ENCODE measurements at places on chromosomes 2 and 18.
A peak's percentile ranks its signal among the peaks of the same experiment; 100 is the strongest.

- no peak for DNase-seq
Observed at GRCh38 chr2:8281950-8282857, 399.7 kb upstream of the ID2 start.

DNA sequence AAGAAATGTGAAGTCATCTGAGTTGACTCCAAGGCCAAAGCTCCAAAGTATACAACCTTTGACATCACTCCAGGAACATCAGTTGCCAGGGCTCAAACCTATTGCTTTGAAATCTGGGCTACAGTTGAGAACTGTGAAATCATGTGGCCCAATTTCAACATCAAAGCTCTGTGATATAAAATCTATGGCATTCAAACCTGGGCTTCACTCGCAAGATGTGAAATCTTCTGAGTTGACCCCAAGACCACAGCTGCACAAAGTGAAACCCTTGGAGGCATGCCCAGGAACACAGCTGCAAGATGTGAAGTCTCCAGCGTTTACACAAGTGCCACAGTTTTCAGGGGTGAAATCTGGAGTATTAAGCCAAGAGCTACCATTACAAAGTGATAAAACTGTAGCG lies 9.4 kb upstream of the ZNF512 start:
- DNase-seq = peak; percentile 9

GRCh38 chr2:46435353-46435752 lies 44.0 kb upstream of the TMEM247 start:
- no peak for DNase-seq

GRCh38 chr2:164975891-164976290 lies 20.6 kb upstream of the SLC38A11 start:
- DNase-seq = no peak

- DNase-seq = no peak
Observed at GRCh38 chr2:3639653-3640052, 18.3 kb upstream of the ALLC start.

DNA sequence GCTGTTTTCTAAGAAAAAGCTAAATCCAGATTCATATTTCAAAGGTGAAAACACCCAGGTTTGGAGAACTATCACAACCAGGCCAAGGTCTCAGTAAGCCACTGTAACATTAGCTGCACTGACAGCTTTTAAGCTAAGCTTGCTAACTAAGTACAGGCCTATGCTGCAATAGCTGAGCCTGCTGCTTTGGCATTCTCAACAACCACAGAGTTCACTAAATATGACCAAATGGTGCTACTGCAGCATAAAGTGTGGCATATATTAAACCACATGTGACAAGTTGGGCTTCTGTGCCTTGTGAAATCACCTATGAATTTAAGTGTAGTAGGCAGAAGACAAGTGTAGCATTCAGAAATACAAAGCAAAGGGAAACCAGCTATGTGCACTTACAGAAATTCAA lies 206.7 kb downstream of the TCF4 start:
- peak; percentile 95 for DNase-seq

- no peak for DNase-seq
Observed at GRCh38 chr2:235085476-235085875, 133.7 kb downstream of the SH3BP4 start.

- DNase-seq = no peak
Observed at GRCh38 chr18:56517761-56518160, 120.6 kb downstream of the TXNL1 start.

GRCh38 chr2:26727641-26728561 lies 35.4 kb downstream of the KCNK3 start:
- DNase-seq = peak; percentile 19

DNA sequence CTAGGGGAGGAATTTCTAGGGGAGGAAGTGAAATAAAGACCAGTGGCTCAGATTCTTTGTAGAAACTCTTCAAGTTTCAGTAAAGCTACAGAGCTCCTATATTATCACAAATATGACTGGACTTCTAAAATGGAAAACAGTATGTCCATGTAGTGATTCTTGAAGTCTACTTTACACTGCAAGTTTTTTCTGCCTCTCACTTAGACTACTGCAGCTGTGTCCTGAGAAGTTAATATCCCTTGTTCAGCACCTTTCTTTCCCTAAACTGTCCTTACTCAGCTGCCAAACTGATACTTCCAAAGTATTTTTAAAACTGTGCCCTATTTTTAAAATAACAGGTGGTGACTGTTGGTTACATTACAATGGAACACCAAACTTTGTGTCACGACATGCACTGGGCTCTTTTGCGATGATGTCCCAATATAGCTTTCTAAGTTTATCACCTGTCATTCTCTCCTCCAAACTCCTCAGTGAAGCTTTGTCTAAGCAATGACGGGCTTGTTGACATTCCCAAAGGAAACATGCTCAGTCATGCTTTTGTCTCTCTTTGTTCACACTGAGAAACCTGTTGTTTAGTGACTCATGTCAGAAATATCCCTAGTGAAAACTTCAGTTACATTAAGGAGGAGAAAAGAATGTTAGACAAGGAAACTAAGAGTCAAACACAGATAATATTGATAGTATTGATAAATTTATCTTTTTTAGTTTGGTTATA lies 341.1 kb downstream of the ARL6IP6 start:
- peak; percentile 9 for DNase-seq

GRCh38 chr2:43894743-43895142 lies 56.0 kb downstream of the ABCG8 start:
- DNase-seq = no peak

DNA sequence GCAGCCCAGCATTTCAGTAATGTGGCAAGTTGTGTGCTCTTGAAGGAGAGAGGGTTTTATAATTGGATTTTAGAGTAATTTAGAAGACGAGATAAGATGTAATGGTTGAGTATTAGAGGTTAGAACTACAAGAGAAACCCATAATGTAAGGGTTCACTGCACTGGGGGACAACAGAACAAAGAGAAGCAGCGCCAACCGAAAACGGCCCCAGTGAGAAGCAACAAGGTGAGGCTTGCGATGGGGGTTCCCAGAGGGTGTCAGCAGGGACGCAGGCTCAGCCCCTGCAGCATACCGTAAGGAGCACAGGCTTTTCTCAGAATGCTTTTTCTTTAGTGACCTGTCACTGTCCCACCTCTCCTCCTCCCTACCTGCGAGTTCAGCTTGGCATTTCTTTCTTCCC lies 183.9 kb upstream of the ETAA1 start:
- no peak for DNase-seq

GRCh38 chr2:216235896-216236295 lies 126.7 kb downstream of the XRCC5 start:
- no peak for DNase-seq

DNA sequence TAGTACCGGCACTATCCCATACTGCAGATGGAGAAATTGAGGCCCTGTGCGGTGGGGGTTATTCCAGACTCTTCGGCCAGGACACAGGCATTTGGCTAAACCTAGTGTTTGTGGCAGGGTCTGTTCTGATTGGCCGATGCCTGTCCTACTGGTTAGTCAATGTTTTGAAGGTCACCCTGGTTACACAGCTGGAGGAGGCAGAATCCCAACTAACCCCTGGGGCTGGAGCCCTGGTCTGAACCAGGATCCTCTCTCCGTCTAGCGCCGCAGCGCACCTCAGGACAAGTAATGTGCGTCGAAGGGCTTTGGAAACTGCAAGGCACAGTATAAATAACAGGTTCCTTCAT lies 19.4 kb downstream of the TEX44 start:
- no peak for DNase-seq

DNA sequence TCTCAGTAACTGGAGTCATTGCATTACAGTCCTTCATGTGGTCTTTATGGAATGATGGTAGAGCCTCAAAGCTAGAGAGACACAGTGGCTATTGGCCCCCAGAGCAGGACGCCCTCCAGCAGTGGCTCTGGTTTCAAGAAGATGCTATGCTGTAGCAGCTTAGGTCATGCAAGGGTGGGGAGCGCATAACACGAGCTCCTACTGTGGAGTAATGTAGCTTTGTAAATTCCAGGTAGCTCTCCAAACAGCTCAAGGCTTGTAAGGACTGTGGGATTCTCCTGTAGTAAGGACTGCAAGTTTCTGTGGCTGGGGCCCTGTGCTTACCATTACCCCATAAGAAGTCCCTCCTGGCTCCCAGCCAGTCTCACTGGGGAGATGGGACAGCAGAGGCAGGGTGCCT lies 15.6 kb downstream of the APLF start:
- no peak for DNase-seq

- peak; percentile 53 for DNase-seq
Observed at GRCh38 chr2:38515155-38516074, 87.3 kb downstream of the HNRNPLL start.

- DNase-seq = no peak
Observed at GRCh38 chr18:13564579-13564978, 161.8 kb downstream of the FAM210A start.

DNA sequence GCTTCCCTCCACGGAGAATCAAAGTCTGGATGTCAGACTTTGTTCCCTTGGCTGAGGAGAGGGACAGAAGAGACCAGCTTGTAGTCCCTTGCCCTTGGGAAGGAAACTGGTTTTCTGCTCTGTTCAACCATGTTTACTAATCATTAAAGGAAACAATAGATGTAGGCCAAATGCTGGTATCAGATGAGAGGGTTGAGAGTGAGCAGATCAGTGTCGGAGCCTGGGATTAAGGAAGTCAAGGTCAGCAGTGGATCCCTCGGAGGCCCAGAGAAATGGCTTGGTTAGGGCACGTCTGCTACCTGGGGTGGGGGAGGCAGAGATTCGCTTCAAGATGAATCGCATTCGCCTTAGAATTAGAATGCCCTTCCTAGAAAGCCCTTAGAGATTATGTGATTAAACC lies 109.1 kb downstream of the MYCN start:
- no peak for DNase-seq

DNA sequence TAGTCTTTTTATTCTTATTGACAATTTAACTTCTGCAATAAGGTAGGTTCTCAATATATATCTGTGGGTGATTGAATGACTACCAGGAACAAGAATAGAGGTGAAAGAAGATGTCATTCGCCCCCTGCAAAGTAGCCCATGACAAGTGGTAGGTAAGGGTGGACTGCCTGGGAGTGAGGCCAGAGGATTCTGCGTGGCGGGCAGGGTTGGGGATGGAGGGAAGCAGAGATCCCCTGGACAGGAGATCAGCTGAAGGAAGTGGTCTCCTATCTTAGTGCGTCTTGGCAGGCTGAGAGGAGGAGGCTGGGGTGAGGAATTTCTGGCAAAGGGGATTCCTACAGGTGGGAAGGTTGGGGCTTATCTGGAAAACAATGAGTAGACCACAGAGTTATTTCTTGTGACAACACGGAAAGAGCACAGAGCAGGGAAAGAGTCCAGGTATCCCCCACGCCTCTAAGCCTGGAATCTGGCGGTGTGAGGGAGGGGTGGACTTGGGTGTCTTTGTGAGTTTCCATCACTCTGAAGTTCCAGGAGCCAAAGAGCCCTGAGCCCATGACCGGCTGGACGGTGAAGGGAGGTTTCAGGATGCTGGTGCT lies 21.5 kb upstream of the MYCN start:
- no peak for DNase-seq

- peak; percentile 23 for DNase-seq
Observed at GRCh38 chr2:133061874-133062593, 392.0 kb upstream of the LYPD1 start.

GRCh38 chr2:191153716-191154115 lies 2.9 kb upstream of the STAT4 start:
- no peak for DNase-seq

DNA sequence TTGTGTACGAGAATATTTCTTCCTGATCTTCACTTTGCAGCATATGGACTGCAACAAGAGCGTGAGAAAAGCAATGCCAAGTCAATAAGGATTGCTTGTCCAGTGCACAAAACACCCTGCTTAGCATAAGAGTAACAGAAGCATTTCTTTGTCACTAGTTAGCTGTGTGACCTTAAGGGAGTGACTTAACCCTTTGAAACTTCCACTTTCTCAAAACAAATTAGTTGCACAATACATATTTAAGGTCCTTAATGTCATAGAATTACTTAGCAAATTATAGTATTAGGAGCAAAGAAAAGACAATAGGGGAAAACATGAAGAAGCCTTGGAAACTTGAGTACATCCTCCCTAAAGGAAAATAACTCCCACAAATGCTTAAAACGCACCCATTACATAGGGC lies 230.1 kb downstream of the RNF152 start:
- DNase-seq = no peak

DNA sequence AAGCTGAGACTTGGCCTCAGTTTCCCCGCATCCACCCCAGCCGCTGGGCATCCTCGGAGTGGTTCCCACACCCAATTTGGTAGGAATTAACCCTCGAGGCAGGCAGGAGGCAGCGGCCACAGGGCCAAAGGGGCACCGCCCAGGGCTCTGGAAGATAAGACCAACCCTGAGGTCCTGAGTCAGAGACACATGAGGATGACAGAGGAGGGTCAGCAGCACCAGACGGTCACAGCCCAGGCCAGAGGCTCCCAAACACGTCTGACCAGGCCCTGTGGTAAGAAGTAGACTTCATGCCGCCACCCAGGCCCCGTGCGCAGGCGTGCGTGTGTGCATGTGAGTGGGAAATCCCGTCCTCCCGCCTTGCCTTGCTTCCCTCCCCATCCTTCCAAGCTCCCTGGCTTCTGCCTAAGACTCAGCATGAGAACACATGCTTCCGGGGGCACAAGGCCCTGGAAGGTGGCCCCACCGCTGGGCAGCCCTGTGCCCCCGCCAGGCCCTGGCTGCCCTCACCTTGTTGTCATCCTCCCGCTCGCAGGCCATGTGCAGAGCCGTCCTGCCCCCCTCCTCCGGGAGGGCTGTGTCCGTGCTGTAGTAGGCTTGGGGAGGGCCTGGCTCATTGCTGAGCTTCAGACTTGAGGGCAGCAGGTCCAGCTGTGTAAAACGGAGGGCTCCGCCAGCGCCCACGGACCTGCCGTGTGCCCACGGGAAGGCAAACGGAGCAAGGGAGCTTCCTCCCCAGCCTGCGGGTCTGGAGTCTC lies 46.3 kb downstream of the ANKMY1 start:
- no peak for DNase-seq

DNA sequence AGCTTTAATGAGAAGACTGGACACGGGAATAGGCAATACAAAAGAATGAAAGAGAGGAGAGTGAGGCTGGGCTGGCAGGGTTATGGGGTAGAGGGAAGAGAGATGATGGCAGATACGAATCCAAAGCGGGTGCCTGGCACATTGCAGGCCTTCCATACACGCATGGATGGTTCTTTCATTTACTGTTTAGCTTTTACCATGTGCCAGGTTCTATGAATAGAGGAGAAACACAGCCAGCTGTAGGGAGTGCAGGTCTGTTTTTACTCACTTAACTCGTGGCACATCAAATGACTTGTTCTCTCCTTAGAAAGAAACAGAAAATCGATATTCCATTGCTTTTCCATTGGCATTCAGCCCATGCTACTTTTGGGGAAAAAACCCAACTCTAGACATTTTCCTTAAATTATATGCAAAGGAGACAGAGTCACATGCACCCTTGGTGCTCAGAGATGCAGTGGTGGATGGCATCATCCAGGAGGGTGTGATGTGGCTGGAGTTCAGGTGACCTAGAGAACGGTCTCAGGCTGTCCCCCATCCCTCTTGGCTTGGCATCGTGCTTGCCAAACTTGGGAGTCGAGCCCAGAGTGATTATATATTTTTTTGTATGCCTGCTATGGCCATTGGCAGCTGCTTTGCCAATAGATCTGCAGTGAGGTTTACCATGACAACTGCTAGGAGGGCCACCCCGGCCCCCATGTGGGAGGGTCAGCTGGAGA lies 6.2 kb downstream of the LTBP1 start:
- no peak for DNase-seq

DNA sequence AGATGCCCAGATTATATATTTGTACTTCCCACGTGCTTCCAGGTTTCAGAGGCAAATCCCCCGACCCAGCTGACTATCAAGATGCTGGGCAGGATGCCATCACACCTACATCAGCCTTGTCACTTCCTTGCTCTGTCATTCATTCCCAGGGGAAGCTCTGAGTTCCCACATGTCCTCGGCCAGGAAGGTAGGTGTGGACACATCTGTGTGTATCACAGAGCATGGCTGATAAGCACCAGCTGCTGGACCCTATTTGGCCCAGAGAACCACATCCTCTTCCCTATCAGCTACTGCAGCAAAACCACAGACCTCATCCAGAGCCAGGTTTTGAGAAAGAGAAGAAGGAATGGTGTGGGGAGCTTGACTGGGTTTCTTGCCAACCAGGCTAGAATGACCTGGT lies 31.9 kb upstream of the ITGA6 start:
- DNase-seq = no peak
